Suprapubic skin (tissue), 4 donors: ENCODE measurements at places on chromosomes 11 and 22. TPM values are rescaled to one million over a fixed set of nuclear protein-coding genes. Genes with fewer than 3 reads are reported as not detected.

DNA sequence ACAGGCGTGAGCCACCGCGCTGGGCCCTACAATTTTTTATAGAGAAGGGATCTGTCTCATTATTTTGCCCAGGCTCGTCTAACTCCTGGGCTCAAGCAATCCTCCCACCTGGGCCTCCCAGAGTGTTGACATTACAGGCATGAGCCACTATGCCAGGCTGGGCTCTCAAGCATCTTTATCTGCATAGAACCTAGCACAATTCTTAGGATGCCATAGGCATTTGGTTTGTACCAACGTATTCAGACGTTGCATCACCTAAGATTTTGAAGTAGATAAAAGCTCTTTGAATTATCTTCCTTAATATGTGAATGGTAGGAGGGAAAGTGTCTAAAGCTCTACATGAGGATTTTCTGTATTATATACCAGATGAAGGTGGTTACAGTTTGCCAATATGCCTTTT lies 30.5 kb downstream of the RTN3 start:
- no peak for DNase-seq

DNA sequence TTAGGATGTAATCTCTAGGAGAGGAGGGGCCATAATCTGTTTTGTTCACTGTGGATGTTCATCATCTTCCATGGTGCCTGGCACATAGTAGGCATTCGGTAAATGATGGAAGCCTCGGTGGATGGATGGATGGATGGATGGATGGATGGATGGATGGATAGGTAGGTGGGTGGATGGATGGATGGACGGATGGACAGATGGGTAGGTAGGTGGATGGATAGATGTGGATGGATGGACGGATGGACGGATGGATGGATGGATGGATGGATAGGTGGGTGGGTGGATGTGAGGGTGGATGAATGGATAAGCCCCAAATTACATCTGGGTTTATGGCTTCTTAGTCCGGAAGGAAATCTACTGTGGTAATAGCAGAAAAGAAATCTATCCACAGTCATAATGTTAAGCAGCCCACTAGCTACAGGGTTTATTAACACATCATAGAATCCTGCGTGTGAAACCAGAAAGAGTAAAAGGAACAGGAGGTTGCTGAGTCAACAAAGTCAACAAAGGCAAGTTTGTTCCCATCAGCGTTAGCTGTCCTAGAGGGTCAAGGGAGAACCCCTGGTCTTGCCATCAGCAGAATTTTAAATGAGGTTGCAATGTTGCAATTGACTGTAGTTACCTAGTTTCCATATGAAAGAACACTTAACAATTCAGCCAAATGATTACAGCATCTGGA lies 82.8 kb downstream of the C11orf91 start:
- no peak for DNase-seq

- no peak for DNase-seq
Observed at GRCh38 chr11:126400479-126400878, 45.0 kb downstream of the ST3GAL4 start.

- no peak for DNase-seq
Observed at GRCh38 chr11:84419616-84420015, 1133.4 kb upstream of the CCDC90B start.

The MMP10 gene
- total RNA-seq = not detected

DNA sequence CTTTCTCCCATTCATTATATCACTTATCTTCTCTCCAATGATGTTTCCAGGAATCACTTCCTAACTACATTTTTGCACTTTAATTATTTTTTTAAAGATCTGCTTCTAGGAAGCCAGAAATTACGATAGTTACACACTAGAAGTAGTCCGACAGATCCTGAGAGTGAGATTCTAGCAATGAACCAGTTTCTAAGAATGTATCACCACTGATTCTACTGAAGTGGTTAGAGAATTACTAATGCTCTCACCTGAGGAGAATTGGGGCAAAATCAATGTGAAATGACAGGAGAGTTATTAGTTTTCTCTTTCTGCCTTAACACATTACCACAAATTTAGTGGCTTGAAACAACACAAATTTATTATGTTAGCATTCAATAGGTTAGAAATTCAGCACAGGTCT lies 241.2 kb downstream of the CASP12 start:
- DNase-seq = no peak

- DNase-seq = no peak
Observed at GRCh38 chr11:2142300-2142759, 3.1 kb upstream of the IGF2 start.

DNA sequence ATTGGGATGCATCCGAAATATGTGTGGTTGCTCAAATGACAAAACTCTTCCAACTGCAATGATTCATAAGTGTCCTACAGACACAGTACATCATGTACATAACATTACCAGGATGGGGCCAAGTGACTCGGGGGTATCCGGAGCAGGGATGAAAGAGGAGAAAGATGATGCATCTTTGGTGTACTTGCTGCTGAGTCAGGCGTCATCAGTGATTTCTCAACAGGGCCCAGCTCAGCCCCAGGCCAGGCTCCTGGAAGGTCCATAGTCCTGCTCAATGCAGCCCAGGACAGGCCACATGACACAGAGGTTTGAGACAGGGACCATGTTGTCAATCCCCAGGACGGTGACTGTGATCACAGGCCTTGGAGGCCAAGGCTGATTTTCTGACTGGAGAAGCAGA lies 59.3 kb downstream of the GGTLC2 start:
- DNase-seq = no peak

- peak; percentile 68 for DNase-seq
Observed at GRCh38 chr22:29147331-29147899, 58.3 kb upstream of the EMID1 start.

The APOL5 gene
- 0.42 TPM for total RNA-seq

- DNase-seq = no peak
Observed at GRCh38 chr11:1827931-1828330, 6.9 kb upstream of the SYT8 start.

- peak; percentile 67 for DNase-seq
Observed at GRCh38 chr11:119363851-119364590, 17.5 kb downstream of the USP2 start.

DNA sequence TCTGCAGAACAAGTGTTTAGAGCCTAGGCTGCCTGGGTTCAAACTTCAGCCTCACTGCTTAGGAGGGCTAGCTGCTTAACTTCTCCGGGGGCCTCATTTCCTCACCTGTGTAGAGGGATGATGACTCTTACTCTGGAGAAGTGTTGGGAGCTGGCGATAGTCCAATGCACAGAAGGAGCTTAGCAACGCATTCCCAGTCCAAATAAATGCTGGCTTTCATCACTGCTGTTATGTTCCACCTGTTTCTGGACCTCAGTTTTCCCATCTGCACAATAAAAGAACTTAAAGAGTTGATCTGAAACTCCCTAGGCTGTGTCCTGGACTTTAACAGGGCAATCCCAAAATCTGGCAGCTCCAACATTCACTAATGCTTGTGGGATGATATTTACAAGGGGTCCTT lies 337.8 kb downstream of the MIAT start:
- no peak for DNase-seq

- DNase-seq = no peak
Observed at GRCh38 chr11:108592591-108593213, 866 bp downstream of the EXPH5 start.

The GRAP2 gene
- 0.34 TPM for total RNA-seq

DNA sequence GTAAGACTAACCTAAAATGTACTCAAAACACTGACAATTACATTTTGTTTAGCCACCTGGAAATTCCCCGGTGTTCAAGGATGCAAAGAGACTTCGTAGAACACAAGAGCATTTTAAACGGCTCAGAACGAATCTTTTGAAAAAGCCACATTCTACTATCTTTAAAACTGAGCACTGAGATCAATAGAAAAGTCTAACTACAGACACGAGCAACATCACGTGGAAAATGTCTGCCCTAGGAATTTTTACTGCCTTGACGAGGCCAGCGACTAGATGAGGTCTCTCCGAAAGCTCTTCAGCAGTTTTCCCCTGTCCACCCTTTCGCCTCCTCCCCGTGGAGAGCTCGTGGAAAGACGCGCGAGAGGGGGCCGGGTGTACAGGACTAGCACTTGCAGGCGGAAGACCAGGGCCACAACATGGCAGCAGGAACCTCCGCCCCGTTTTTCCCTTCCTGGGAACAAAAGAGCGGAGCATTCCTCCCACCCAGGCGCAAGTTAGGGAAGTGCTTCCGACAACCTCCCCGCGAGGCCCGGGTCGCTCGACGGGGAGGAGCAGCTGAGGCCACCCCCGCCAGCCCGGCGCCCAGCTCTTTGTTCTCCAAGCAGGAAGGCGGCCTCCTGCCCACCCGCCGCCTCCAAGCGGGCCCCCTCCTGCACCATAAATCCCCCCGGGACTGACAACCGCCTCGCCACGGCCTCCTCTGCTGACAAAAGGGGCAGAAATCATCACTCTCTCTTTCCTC lies 1.1 kb downstream of the EIF4G2 start:
- DNase-seq = peak; percentile 85

The APOBEC3H gene
- not detected for total RNA-seq

The TRIM48 gene
- total RNA-seq = not detected

- no peak for DNase-seq
Observed at GRCh38 chr11:76291576-76292526, 85.5 kb upstream of the WNT11 start.

DNA sequence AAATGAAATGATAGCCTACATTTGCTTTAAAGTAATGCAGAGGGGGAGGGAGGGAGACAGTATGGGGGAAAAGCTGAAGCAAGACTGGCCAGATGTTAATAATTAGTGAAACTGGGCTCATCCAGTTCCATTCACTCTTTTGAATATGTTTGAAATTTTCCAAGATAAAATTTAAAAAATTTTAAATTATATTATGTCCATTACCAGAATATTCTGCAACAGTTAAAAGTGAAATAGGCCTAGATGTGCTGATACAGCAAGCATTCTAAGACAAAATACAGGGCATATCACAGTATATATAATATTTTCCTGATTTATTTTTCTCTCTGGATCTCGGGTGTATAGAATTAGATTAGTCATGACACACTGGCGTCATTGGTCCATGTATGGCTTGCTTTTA lies 13.6 kb upstream of the ZNRF3 start:
- no peak for DNase-seq

The TPBGL gene
- 0.36 TPM for total RNA-seq

DNA sequence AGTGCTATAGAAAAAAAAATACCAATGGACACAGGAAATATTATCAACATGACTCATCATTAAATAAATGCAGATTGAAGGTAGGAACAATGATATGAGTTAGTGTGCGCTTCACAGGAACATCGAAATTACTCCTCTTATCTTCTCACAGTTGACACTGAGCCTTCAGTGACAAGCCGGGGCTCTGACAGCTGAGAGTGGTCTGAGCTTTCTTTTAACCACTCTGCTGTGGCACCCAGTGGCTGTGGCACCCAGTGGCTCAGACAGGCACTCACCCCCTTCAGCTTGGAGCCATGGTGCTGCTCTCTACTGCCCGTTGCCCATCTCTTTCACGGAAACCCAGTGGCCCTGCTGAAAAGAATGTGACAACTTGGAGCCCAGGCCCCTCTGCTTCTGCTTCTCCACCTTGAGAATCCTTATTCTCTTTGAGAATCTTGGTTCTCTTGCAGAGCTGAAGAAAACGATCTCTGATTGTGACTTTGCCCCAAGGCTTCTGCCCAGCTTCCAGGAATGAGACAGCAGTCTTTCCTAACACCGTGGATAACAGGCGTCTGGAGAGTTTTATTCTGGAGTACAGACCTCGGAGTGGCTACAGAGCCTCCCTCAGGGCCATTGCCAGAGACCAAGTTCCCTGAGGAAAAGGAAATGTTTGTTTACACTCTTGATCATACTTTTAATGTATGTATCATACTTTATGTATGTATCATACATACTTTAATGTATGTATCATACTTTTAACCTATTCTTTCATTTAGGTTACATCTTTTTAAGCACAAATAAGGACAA lies 37.1 kb upstream of the OR8B8 start:
- DNase-seq = no peak

DNA sequence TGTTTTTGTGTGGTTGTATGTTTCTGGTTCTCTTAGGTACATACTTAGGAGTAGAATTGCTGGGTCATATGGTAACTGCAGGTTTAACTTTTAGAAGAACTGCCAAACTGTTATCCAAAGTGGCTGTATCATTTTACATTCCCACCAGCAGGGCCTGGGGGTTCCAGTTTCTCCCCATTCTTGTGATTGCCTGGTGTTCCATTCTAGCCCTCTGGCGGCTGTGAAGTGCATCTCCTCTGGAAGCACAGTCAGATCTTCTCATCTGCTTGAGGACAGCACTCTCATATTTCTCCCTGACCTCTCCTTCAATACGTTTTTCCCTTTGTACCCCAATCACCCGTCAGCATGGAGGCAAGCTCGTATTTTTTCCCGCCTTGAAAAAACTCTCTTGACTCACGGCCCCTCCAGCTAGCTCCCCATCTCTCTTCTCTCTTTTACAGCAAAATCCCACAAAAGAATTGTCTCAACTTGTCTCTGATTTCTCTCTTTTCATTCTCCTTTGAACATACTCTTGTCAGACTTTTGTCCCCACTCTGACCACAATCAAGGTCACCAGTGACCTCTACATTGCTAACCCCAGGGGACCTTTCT lies 56.8 kb upstream of the THY1 start:
- DNase-seq = no peak

The OR5W2 gene
- total RNA-seq = not detected

GRCh38 chr11:17238377-17238776 lies 30.6 kb upstream of the PIK3C2A start:
- DNase-seq = no peak

- no peak for DNase-seq
Observed at GRCh38 chr11:66866511-66866986, 9.7 kb downstream of the LRFN4 start.

The FTH1 gene
- 1,480 TPM for total RNA-seq

DNA sequence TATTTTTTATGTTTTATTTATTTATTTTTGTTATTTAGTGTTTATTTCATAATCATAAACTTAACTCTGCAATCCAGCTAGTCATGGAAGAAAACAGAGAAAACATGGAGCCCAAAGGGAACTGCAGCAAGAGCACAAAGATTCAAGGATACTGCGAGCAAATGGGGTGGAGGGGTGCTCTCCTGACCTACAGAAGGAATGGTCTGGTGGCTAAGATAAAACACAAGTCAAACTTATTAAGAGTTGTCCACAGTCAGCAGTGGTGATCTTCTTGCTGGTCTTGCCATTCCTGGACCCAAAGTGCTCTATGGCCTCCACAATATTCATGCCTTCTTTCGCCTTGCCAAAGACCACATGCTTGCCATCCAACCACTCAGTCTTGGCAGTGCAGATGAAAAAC lies 36.7 kb downstream of the STIM1 start:
- no peak for DNase-seq

GRCh38 chr11:126521196-126521595 lies 165.7 kb downstream of the ST3GAL4 start:
- DNase-seq = no peak

DNA sequence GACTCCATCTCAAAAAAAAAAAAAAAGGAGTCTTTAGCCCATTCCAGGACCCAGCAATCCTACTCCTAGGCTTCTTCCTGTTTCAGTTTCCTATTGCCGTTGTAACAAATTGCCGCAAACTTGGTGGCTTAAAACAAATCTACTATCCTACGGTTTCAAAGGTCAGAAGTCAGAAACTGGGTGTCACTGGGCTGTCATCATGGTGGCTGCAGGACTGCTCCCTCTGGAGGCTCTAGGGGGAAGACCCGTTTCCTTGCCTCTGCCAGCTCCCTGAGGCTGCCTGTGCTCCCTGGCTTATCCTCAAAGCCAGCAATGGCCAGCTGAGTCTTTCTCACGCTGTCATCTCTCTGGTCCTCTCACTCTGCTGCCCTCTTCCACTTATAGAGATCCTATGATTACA lies 8.7 kb upstream of the DAGLA start:
- no peak for DNase-seq

The MAML2 gene
- 44.4 TPM for total RNA-seq

The OR51E2 gene
- not detected for total RNA-seq
